Muscle of leg (tissue), 16 donors: ENCODE measurements at places on chromosomes 11 and 22.

GRCh38 chr11:27864091-27864491 lies 163.8 kb upstream of the BDNF start:
- DNase-seq = no peak

- DNase-seq = no peak
Measured at GRCh38 chr11:71930556-71931244, 1.9 kb downstream of the RNF121 start.

DNA sequence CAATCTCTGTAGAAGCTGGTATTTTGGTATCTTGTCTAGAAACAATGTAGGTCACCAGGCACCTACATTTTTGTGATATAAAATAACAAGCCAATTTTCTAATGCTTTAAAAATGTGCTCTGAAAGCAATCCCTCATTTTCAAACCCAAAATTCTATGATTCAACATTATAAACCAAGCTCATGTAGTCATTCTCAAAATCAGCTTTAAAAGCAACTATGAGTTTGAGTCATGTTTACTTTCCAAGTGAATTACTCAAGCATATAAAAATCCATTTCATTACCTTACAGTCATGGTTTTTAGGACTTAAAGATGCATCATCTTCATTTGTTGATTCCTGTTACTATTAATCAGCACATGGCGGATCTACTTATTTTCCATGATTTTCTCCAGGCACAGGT lies 216.4 kb downstream of the GRM5 start:
- no peak for DNase-seq

GRCh38 chr22:28768701-28769393 lies 3.6 kb upstream of the CCDC117 start:
- no peak for DNase-seq

DNA sequence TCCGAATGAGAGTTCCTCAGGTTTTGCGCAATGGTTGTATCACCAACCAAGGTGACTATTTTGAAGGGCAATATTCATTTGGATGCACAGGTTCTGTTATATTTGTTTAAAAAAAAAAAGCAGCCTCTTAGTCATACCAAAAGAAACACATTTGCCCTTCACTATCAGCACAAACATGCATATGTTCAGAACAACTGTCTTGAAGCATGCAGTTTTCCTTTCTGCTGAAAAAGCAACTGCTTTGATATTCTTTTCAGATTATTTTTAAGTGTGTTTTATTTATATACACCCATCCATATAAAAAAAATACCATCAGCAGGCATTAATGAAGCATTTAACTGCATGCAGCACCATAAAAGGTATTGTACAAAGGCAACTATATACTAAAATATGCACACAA lies 67.8 kb downstream of the RBFOX2 start:
- no peak for DNase-seq

- peak; percentile 99 for DNase-seq
Measured at GRCh38 chr22:27212617-27213177, 555.3 kb downstream of the MIAT start.

DNA sequence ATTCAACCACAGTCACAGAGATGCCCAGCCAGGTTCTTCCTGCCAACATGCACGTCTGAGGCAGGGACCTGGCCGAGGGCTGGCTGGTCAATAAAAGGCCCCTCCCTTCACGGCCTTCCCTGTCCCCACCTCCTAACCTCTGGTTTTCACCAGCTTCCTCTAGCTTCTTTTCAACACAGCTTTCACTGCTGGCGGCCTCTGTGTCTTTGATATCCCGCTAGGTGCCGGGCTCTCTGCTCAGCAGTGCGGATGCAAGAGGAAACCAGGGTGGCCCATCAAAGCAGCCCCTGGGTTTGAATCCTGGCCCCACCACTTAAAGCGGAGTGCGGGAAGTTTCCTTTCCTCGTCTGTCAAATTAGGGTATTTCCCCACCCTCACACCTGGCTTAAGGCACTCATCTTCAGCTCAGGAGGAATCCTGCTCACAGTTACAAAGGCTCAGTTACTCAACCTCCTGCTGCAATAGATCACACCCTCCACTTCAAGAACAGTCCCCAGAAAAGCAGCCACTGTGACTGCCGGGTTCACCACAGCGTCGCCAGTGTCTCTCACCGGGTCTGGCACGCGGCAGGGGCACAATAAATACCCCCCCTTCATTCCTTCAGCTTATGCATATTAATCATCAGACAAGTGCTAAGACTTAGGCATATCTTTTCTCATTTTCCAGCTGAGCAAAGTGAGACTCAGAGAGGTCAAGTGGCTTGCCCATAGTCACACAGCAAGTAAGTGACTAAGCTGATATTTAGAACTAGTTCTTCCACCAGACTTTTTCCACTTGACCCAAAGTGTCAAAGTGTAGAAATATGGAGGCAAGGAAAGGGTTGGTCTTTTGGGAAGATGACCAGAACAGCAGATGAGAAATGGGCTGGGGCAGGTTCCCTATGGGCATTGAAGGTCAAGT lies 45.7 kb downstream of the TXN2 start:
- no peak for DNase-seq

DNA sequence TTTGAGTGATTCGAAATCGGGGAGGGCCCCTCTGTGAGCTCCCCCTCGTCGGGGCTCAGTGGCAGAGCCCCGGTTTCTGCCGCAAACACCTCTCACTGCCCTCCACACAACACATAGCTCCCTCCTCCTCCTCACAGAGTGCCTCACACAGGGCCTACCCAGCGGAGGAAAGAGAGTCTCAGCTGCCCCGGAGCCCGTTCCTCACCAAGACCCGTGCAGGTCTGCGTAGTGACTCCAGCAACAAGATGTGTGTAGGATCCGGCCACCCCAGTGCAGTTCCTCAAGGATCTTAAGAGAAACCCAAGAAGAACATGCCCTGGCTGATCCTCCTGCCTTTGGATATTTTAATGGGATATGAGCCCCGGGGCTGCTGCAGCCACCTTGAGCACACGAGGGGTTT lies 238.4 kb downstream of the BRD1 start:
- no peak for DNase-seq

GRCh38 chr11:69699213-69699612 lies 4.6 kb downstream of the FGF19 start:
- peak; percentile 58 for DNase-seq

DNA sequence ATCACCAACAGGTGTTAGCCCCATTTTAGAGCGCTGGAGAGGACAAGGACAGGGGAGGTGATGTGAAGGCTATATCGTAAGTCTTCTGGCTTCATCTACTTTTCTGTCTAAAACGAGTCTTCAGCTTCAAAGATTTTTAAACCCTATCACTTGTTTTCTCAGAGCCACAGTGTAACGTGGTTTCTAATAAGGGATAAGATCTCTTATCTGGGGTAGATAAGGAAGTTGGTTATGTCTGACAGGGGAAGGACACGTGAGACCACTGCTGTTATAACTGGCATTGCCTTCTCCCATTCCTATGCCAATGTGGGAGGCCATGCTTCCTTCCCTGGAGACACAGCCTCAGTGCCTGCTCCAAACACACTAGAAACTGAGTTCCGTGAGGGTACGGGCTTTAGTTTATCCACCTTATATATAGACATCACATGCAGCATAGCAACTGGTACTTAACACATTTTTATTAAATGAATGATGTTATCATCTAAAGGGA lies 39.3 kb downstream of the LARGE2 start:
- DNase-seq = no peak

- peak; percentile 23 for DNase-seq
Measured at GRCh38 chr11:84089072-84090057, 803.2 kb upstream of the CCDC90B start.

DNA sequence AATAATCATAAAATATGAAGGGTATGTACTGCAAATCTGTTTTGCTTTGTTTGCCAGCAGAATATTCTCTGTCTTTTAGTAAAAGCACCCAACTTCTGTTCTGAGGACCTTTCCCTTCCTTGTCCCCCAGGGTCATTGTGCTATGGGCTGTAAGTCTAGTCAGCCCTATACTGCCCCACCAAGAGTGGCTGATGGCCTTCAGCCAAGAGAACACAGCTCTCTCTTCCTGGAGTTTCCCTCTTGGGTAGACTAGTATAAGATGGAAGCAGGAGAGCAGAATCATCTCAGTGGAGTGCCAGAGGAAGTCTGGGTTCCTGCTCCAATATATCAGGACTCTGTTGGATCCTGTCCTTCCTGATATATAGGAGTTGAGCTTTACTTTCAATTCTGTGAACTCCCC lies 29.0 kb downstream of the MMP13 start:
- DNase-seq = no peak

DNA sequence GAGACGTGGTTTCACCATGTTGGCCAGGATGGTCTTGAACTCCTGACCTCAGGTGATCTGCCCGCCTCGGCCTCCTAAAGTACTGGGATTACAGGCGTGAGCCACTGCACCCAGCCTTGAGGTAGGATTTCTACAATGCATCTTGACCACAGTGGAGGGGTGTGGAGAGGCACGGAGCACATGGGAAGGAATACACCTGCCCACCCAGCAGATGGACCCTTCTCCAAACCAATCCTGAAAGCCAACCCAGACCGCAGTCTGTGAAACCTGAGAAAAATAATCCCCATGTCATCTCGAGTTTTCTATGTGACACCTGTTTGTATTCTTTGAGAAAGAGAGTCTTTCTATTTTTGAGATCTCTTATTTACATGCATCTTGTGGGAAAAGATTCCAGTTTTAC lies 32.5 kb downstream of the LGR4 start:
- DNase-seq = no peak

GRCh38 chr22:49788504-49788903 lies 39.2 kb downstream of the BRD1 start:
- DNase-seq = peak; percentile 70

GRCh38 chr11:76085270-76085669 lies 121.0 kb downstream of the WNT11 start:
- no peak for DNase-seq

GRCh38 chr11:106087815-106088435 lies 10.5 kb downstream of the AASDHPPT start:
- peak; percentile 56 for DNase-seq

DNA sequence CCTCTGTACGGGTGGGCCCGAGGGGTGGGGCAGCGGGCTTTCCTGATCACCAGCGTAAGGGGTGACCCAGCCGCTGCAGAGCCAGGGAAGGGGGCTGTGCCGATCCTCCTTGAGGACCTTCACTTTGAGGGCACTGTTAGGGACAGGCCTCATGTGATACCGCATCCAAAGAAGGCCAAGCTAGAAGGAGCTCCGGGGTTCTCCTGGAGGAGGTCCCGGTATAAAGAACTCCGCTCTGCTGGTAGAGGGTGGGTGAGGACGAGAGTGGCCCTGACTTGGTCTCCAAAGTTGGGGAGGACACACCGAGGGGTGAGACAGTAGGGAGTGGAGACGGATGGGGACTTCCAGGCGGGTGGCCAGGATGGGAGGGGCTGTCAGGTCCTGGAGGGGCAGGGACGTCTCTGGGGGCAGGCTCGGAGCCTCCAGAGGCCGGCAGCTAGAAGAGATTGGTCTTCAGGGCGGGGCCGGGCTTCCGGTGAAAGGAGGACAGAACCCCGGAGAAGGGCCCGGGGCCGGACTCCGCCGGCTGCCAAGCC lies 4.6 kb downstream of the PHOX2A start:
- peak; percentile 65 for DNase-seq

GRCh38 chr22:29765905-29766631 lies 739 bp downstream of the ZMAT5 start:
- DNase-seq = peak; percentile 16
